ENCODE measurements at places on chromosomes 12 and 14.

- H3K27ac ChIP-seq: no peak overlapping the region
- no peak overlapping the region for H3K4me3 ChIP-seq
- no peaks in the 10 kb centered on the region for H3K36me3 ChIP-seq
- H3K4me1 ChIP-seq: no peaks in the 10 kb centered on the region
These were observed 52.9 kb upstream of the SLC35F4 start for GRCh38 chr14:57918791-57919190.

- H3K27me3 ChIP-seq: peaks cover 23% of the 10 kb centered on the region
- H3K4me1 ChIP-seq: no peaks in the 10 kb centered on the region
- no peak overlapping the region for H3K4me3 ChIP-seq
- DNase-seq: no peak
These were observed 311.7 kb upstream of the CCDC196 start for GRCh38 chr14:66174453-66174891.

GRCh38 chr12:123971770-123972456, 718 bp downstream of the CCDC92 start:
- DNase-seq: no peak
- H3K27me3 ChIP-seq: no peaks in the 10 kb centered on the region
- peak overlapping the region; percentile 65 for H3K4me3 ChIP-seq
- H3K4me1 ChIP-seq: peaks cover 15% of the 10 kb centered on the region
- peaks cover 10% of the 10 kb centered on the region for H3K36me3 ChIP-seq

DNA sequence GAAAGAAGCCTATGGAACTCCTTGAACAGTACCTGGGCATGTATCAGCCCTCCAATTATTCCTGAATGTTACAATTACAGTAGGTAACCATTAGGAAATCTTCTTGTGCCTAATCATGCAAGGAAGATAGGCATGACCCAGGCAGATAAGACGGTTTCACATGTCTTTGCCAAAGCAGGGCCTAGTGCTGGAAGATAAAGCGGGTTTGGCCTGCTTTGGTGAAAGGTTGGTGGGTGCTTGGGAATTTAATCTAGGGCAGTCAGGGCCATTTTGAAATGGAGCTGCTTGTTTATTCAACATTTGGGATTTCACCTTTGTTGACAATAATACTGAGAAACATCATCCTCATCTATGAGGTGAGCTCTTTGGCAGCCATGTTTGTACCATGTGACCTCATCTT, 12.5 kb upstream of the SRSF5 start:
- no peak overlapping the region for H3K4me3 ChIP-seq
- no peaks in the 10 kb centered on the region for H3K36me3 ChIP-seq
- DNase-seq: no peak

DNA sequence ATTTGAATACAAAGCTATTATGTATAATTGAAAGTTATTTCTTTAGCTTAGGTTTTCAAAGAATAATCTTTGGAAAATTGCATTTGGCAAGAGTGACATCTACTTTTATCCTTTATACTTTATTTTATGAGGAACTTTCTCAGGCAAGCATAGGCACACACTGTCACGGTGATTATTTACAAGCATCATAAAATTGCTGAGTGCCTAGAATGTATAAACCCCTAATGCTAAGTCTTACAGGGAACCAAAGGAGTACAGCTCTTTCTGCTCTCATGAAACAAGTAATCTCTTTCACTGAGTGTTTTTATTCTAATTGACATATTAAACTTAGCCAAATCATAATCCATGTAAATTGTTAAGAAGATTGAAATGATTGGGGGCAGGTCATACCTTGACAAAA, 154.9 kb downstream of the FSCB start:
- H3K27ac ChIP-seq: no peak overlapping the region
- H3K4me1 ChIP-seq: no peaks in the 10 kb centered on the region
- DNase-seq: no peak
- no peak overlapping the region for H3K4me3 ChIP-seq
- H3K36me3 ChIP-seq: no peaks in the 10 kb centered on the region
- no peaks in the 10 kb centered on the region for H3K27me3 ChIP-seq

- H3K27ac ChIP-seq: no peak overlapping the region
- peaks cover 24% of the 10 kb centered on the region for H3K36me3 ChIP-seq
These were observed 14.1 kb downstream of the ARF3 start for GRCh38 chr12:48943221-48943620.

DNA sequence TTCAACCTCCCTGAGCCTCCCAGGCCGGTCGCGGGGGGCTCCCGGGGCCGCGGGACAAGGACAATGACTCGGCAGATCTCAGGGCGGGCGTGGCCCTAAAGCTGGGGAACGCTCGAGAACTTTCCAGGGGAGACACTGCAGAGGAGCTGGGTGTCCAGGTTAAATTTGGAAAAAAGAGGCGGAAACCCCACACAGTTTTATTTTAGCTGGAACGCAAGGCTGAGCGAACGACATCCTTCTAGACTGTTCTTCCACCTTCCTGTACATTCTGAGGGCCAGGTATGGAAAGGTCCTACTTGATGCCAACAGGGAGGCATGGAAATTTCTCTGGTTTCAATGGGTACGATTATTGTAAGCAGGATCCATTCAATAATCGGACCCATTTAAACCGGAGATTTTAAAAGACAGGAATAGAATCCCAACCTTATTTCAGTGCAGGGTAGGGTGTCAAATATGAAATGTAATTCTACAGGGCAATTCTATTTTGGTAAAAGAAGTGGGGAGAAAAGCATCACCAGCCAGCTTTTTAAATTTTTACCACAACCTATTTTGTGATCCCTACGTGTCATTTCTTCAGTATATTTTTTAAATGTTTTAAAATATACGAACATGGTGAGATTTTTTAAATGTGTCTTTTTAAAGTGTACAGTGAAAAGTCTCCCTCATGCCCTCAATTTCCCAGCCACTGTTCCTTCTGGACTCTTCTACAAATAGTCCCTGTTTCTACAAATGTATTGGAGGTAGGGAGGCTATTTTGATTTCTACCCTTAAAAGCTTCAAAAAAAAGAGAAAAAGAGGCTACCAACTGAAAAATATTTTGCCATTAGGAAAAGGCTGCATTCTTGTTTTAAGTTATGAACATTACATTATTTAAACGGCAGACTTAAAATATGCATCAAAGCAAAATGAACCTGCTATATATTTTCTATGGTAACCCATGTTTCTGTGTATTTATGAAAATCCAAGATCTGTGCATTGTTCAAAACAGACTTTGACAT, 1.1 kb upstream of the UBC start:
- peaks cover 11% of the 10 kb centered on the region for H3K36me3 ChIP-seq
- H3K27me3 ChIP-seq: no peaks in the 10 kb centered on the region
- peaks cover 45% of the 10 kb centered on the region for H3K4me1 ChIP-seq
- DNase-seq: no peak
- peak overlapping the region; percentile 100 for H3K4me3 ChIP-seq

DNA sequence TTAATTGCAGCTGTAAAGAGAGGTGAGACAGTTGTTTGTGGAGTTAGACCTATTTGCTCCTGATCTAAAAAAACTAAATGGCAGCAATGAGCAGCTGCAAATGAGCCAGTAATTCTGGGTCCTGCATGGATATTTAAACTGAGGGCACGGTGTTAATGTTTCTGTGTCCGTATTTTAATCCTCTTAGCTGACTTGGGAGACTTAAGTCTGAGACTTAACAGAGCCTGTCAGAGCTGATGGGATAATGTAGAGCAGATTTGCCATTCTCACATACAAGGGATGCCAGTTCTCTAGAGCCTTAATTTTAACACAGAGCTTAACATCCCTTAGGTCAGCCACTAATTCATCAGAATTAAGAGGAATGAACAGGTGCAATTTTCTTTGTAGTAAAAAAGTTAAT, 178.6 kb upstream of the PDE3A start:
- H3K27me3 ChIP-seq: no peaks in the 10 kb centered on the region
- H3K4me3 ChIP-seq: no peak overlapping the region
- H3K27ac ChIP-seq: no peak overlapping the region

GRCh38 chr12:83477696-83478095, 791.0 kb downstream of the TMTC2 start:
- no peak overlapping the region for H3K4me3 ChIP-seq
- DNase-seq: no peak
- no peaks in the 10 kb centered on the region for H3K4me1 ChIP-seq
- H3K36me3 ChIP-seq: no peaks in the 10 kb centered on the region

- H3K27me3 ChIP-seq: no peaks in the 10 kb centered on the region
- no peaks in the 10 kb centered on the region for H3K36me3 ChIP-seq
- H3K4me1 ChIP-seq: peaks cover 11% of the 10 kb centered on the region
- no peak for DNase-seq
- H3K4me3 ChIP-seq: no peak overlapping the region
- no peak overlapping the region for H3K27ac ChIP-seq
These were observed 26.0 kb upstream of the TSPAN8 start for GRCh38 chr12:71183846-71184245.

DNA sequence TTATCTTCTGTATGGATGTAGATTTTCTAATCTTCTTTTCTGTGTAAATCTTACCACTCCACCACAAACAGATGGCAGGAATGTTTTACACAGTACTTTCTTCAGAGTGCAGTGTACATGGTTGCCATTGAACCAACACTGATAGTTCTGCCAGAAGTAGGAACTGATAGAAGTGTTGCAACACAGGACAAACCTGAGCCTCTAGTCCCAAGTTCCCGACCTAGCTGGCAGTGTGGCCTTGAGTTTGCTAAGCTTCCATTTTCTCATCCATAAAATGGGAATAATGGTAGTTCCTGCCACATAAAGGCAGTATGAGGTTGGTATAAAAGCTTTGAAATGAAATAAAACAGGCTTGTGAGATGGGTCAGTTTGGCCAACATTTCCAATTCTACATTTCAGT, 50.8 kb upstream of the SAV1 start:
- no peak overlapping the region for H3K27ac ChIP-seq
- no peak overlapping the region for H3K4me3 ChIP-seq
- no peaks in the 10 kb centered on the region for H3K4me1 ChIP-seq
- DNase-seq: no peak
- no peaks in the 10 kb centered on the region for H3K27me3 ChIP-seq

- H3K36me3 ChIP-seq: no peaks in the 10 kb centered on the region
- H3K27ac ChIP-seq: no peak overlapping the region
- H3K4me1 ChIP-seq: no peaks in the 10 kb centered on the region
- no peak overlapping the region for H3K4me3 ChIP-seq
These were observed 82.1 kb downstream of the PLXNC1 start for GRCh38 chr12:94230357-94230905.

DNA sequence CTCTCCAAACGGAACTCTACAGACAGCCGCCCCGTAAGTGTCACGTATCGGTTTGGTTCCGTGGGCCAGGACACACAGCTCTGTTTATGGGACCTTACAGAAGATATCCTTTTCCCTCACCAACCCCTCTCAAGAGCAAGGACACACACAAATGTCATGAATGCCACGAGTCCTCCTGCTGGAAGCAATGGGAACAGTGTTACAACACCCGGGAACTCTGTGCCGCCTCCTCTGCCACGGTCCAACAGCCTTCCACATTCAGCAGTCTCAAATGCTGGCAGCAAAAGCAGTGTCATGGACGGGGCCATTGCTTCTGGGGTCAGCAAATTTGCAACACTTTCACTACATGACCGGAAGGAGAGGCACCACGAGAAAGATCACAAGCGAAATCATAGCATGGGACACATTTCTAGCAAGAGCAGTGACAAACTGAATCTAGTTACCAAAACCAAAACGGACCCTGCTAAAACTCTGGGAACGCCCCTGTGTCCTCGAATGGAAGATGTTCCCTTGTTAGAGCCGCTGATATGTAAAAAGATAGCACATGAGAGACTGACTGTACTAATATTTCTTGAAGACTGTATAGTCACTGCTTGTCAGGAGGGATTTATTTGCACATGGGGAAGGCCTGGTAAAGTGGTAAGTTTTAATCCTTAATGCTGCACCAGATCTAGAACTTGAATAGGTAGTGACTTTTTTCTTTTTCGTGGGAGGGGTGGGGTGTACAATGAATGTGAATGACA, 69.7 kb downstream of the WDR20 start:
- DNase-seq: no peak
- H3K27me3 ChIP-seq: no peaks in the 10 kb centered on the region

GRCh38 chr12:91722072-91722471, 423.6 kb downstream of the BTG1 start:
- DNase-seq: no peak
- H3K27ac ChIP-seq: no peak overlapping the region
- no peaks in the 10 kb centered on the region for H3K27me3 ChIP-seq
- no peaks in the 10 kb centered on the region for H3K36me3 ChIP-seq
- H3K4me1 ChIP-seq: no peaks in the 10 kb centered on the region

GRCh38 chr12:63941166-63941800, 96.8 kb downstream of the SRGAP1 start:
- no peak overlapping the region for H3K27ac ChIP-seq
- H3K36me3 ChIP-seq: no peaks in the 10 kb centered on the region
- no peak overlapping the region for H3K4me3 ChIP-seq
- H3K4me1 ChIP-seq: no peaks in the 10 kb centered on the region
- no peaks in the 10 kb centered on the region for H3K27me3 ChIP-seq
- DNase-seq: no peak

- H3K4me3 ChIP-seq: no peak overlapping the region
- no peak overlapping the region for H3K27ac ChIP-seq
- no peaks in the 10 kb centered on the region for H3K27me3 ChIP-seq
- no peaks in the 10 kb centered on the region for H3K36me3 ChIP-seq
- no peaks in the 10 kb centered on the region for H3K4me1 ChIP-seq
These were observed 35.2 kb upstream of the PCNX1 start for GRCh38 chr14:70871863-70872677.

DNA sequence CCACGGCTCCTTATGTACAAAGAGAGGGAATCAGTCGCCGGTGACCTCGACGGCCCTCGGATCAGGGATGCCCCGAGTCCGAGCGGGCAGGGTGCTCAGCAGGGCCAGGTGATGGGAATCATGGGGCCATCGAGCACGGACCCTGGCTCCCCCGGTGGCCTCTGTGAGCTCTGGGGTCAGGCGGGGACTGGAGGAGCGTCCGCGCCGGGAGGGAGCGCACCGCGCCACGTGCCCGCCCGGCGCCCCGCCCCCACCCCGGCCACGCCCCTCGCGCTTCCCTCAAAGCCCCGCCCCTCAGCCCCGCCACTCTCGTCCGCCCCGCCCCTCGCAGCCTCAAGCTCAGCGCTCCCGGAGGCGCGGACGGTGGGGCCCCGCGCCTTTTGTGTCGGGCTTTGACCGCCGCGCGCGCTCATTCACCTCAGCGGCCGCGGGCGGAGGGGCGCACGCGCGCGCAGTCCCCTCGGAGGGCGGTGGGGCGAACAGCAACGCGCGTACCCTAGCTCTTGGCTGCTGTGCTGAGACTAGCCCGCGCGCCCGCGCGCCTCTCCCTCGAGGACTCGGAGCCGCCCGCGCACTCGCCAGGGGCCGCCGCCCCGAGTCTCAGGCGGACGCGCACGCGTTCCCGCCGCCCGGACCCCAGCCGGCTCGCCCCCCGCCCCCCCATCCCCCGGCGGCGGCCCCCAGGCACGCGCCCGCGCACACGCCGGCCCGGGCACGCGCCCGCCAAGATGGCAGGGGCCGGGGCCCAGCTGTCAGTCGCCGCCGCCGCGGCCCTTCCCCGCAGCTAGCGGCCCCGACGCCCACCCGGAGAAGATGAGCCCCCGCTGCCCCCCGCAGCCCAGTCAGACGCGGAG, 93.9 kb upstream of the EVL start:
- peak overlapping the region; percentile 46 for H3K4me3 ChIP-seq
- peaks cover 4% of the 10 kb centered on the region for H3K4me1 ChIP-seq
- H3K36me3 ChIP-seq: no peaks in the 10 kb centered on the region

- DNase-seq: no peak
- H3K27ac ChIP-seq: no peak overlapping the region
- no peaks in the 10 kb centered on the region for H3K4me1 ChIP-seq
These were observed 10.7 kb upstream of the EVL start for GRCh38 chr14:100054316-100055075.

GRCh38 chr14:104877066-104877805, 12.2 kb downstream of the CEP170B start:
- H3K4me3 ChIP-seq: no peak overlapping the region
- peak overlapping the region; percentile 24 for H3K27ac ChIP-seq
- no peaks in the 10 kb centered on the region for H3K27me3 ChIP-seq

Measured in HCT116 (cell line).